Gastroesophageal sphincter (tissue), 4 donors: ENCODE measurements at places on chromosomes 11 and 22.
A peak's percentile ranks its signal among the peaks of the same experiment; 100 is the strongest.

DNA sequence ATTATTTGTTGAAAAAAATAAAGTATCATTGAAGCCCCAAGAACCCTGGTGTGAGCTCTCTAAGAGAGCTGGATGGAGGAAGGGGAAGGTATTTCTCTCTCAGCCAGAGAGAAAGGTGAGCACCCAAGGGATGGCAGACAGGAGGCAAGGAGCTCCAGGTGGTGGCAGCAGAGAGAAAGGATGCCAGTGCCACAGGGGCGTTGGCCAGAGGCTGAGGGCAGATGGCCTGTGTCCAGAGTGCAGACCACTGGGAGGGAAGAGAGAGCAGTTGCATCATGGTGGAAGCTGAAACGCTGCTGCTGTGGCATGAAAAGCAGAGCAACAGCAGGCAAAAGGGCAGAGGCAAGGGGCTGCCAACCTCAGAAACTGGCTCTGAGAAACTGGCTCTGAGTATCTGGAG, 8.5 kb downstream of the SPON1 start:
- ATAC-seq = no peak

GRCh38 chr11:68751331-68751856, at the start of gene TESMIN:
Gene TESMIN (minus strand): TSS chr11:68751520. CDS start chr11:68750660, 860 bp downstream.
- ATAC-seq = peak; percentile 75

GRCh38 chr11:31106968-31107576, 262.5 kb downstream of the DCDC1 start:
- no peak for ATAC-seq

- ATAC-seq = no peak
Observed at GRCh38 chr11:61973476-61974162, 6.2 kb upstream of the FTH1 start.

DNA sequence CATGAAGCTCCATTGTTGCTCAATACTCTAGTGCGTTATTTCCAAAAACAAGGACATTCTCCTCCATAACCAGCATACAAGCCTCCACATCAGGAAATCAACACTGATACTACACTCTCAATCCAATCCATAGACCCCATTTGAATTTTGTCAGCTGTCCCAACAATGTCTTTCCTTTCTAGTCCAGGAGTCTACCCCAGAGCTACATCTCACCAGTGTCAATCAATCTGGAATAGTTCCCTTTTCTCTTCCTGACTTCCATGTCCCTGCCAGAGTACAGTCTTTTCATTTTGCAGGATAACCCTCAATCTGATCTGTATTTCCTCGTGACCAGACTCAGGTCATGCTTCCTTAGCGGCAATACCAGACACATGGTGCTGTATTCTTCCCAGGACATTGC, 43.0 kb downstream of the TCF20 start:
- ATAC-seq = no peak

GRCh38 chr11:61754534-61755482, 2.4 kb downstream of the MYRF start:
- ATAC-seq = no peak

DNA sequence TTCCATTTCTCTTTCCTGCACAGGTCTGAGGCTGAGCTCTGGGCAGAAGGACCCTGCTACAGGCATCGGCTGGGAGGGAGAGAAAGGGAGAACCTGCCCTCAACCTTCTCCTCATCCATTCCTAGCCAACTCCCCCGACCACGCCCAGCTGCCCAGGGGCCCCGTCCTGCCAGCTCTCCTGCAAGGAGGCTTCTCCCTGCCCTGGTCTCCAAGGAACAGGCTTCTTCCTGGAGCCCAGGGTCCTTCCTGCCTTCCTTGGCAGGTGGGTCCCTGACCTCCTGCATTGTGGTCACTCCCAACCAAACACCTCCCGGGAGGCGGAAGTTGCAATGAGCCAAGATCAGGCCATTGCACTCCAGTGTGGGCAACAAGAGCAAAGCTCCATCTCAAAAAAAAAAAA, 12.5 kb upstream of the HMOX1 start:
- no peak for ATAC-seq

DNA sequence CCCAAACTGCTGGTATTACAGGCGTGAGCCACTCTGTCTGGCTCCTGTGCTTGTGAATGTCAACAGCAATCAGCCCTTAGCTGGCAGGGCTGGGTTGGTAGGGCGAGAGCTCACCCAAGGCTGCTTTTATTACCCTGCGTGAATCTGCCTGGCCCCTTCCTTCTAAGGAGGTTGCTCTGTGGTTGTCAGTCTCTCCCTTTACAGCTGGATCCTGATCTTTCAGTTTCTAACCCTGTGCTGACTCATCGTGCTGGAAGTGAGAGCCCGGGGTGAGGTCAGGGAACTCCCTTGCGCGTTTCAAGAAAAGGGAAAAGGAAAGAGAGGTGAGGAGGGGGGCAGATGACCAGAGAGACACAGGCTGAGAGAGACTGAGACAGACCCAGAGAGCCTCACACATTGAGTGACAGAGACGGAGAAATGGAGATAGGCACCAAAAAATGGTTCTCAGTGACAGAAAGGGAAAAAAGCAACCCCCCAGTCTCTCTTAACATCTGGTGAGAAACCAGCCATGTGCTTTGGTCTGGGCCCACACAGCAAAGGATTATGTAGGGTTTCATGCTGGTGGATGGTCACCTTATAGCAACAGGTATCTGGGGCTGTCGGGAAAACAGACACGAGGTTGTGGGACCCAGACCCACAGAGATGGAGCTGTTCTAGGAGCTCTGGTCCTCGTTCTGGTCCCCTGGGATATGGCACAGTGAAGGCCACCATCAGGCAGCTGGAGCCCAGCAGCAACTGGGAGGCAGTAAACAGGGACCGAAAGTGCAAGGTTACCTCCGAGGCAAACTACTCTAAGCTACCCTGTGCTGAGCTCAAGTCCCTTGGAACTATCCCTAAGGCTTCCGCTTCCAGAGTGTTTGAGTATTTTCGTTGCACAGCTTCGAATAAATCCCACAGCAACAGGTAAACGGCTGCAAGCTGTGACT, 2.5 kb downstream of the TCN2 start:
- ATAC-seq = peak; percentile 65

DNA sequence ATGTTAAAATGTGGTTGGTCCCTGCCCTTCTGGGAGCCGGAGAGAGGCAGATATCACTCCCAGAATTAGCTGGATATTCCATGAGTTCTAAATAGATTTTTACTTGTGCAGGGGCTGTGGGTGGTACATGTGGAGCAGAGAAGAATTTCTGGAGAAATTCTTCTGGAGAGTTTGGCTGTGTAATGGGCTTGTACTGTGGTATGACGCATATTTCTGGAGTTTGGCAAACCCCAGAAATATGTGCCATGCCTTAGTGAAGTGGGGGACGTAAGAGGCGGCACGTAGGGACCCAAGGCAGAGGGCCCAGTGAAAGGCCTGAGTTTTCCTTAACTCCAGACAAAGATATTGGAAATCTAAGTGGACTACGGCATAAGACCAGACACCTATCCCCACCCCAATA, 51.3 kb upstream of the TBCEL start:
- no peak for ATAC-seq

GRCh38 chr22:44437216-44438055, 60.6 kb downstream of the RTL6 start:
- no peak for ATAC-seq

DNA sequence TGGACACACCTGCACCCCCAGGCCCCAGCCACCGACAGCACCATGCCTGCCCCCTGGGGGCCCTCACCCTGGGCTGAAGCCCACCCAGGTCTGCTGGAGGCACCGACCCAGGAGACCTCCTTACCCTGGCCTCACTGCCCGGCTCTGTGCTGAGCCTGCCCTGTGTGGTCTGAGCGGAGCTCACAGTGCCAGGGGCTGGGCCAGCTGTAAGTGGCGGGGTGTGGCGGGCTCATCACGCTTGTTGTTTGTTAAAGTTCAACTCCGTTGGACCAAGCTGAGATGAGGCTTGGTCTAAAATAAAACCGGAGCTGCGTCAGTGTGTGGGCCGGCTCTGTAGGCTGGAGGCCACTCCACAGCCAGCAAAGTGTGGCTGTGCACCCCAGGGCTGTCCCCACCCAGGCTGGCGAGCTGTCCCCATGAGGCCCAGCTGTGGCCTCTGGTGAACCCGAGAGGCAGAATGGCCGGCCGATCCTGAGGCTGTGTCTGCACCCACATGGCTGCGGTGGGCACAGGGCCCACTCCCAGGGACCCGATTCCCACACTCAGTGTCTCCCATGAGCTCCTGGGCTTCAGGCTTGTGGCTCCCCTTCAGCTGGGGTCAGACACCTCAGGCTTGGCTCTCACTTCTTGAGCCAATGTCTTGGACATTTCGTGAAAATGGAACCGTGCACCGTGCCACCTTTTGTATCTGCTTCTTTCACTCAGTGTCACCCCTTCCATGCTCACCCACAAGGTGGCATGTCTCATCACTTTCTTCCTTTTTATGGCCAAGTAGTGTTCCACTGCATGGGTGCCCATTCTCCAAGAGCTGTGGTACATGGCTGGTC, 137.9 kb downstream of the CTTN start:
- peak; percentile 20 for ATAC-seq
